Ureter (tissue), 1 donor: ENCODE measurements at places on chromosomes 12 and 14. TPM values are rescaled to one million over a fixed set of nuclear protein-coding genes. Genes with fewer than 3 reads are reported as not detected.

- DNase-seq, result no peak
These were observed 25.4 kb upstream of the TCL1A start for GRCh38 chr14:95739356-95739755.

DNA sequence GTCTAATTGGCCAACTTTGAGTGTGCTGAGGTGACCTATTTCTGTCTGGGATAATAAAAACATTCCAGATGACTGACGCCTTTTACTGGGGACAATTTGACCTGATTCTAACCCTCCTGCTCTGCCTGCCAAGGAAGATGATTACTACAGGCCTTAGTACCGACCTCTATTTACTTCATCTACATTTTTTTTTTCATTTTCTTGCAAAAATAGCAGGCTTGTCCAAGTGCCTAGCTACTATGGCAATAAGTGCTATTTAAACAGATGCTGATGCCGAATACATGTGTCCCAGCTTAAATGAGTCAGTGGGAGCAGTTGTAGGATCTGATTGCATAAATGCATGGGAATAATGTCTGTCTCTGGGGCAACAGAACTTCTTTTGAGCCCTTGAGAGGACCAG is 254.3 kb downstream of the RGS6 start:
- DNase-seq, result no peak

DNA sequence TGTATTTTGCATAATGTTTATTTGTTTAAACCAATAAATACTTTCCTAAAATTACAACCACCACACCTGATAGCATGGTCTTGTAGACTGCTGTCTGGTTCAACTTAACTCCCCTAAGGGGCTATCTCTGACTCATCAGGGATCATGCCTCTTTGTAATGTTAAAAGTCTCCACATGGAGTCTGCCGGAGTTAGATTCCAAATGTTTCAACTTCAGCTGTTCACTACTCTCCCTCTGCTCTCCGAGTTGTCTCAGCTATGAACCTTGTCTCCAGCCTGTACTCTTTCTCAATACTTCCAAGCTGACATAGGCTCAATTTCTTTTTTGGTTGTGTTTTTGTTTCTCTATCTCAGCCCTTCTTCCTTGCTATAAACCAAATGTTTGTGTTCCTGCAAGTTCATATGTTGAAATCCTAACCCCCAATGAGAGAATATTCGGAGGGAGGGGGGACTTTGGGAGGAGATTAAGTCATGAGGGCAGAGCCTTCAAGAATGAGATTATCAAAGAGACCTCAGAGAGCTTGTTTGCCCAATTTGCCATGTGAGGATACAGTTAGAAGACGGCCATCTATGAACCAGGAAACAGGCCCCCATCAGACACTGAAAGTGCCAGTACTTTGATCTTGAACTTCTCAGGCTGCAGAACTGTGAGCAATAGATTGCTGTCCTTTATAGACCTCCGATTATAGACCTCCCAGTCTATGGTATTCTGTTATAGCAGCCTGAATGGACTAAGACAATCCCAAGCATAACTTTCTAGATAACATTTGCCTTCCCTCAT is 858.2 kb downstream of the VRK1 start:
- DNase-seq, result no peak

DNA sequence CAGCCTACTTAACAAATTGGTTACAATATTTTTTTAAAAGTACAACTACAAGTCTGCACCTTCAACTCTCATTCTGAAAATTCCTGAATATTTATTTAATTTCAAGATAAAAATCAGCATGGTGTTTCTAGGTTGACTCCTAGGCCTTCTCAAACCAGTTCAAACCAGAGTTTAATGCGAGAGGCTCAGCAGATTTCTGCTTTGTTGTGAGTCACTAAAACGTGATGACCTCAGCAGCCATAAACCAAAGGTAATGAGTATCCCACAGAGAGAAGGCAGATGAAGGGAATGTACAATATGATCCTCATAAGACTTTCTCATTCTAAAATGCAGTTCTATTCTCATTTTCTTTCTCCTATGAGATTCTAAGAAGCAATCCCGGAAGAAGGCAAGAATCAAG is 1.5 kb downstream of the PRDM4 start:
- no peak for DNase-seq

GRCh38 chr14:79639613-79640012 is 571.7 kb downstream of the DIO2 start:
- DNase-seq, result no peak

GRCh38 chr12:45130881-45131281 is 80.0 kb upstream of the DBX2 start:
- DNase-seq, result no peak

DNA sequence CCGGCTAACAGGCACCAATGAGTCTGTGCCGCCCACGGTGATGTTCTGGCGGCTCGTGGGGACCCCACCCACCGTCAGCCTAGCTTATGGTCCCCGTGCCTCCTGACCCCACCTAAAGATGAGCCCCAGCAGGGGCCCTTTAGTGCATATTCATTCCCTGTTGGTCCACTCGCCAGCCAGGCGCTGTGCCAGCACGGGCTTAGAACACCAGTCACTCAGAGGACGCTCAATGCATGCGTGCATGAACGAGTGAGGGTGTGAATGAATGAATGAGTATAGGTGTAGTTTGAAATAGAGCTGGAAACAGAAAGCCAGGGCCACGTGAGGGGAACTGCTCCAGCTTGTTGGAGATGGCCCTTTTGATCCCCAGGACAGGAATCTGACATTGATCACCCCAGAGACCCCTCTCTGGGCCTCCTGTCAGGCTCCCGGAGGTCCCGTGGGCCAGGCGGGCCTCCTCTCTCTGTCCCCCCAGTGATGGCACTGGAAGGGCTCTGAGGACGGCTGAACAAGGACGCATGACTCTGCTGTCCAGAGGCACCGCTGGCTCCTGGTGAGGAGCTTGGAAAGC is 193.9 kb upstream of the C14orf180 start:
- no peak for DNase-seq

- no peak for DNase-seq
These were observed 273.6 kb downstream of the AKAP6 start for GRCh38 chr14:32602699-32603098.

GRCh38 chr14:61153431-61153830 is 127.7 kb downstream of the TMEM30B start:
- no peak for DNase-seq

DNA sequence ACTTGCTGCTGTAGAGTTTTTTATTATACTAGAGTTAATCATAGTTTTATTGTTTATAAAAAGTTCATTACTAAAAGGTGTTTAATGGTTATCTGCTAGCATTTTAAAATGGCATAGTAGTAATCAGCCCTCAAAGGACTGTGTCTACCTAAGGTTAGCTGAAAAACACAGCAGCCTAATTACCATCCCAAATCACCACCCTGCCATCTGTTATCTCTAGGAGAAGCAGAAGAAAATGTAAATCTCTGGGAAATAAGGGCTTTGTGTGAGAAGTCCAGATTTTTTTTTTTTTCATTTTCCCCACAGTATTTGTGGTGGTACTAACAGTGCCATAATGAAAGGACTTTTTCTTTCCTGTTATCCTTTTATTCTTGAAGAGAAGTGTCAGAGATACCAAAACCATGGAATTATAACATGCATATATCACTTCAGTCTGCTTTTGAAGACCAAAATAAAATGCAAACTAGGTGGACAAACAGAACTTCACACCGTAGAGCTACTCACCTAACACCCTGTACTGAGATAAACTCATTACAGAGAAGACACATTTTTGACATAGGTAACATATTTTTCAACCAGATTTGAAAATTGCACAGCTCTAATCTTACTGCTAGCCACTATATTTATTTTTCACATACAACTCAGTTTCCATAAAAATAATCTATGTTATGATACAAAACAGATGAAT is 876.2 kb downstream of the C12orf50 start:
- DNase-seq, result no peak

DNA sequence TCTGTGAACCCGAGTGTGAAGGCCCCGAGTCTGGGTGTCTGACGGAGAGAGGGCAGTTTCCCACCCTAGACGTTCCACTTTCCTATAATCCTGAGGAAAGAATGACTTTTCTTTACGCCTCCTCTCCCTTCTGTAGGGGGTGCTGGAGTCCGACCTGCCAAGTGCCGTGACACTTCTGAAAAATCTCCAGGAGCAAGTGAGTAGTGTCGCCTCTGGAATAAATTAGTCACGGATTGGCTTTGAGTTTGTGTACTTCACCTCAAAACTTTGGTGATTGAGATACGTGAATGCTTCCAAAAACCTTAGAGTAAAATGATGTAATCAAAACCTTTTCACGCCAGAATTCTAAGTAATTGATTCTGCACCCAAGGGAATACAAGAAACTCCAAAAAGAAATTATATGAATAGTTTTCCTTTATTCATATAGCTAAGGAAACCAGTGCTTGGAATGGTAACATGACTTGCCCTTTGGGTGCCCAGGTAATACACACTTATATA is 452 bp downstream of the NGDN start:
- DNase-seq, result no peak

DNA sequence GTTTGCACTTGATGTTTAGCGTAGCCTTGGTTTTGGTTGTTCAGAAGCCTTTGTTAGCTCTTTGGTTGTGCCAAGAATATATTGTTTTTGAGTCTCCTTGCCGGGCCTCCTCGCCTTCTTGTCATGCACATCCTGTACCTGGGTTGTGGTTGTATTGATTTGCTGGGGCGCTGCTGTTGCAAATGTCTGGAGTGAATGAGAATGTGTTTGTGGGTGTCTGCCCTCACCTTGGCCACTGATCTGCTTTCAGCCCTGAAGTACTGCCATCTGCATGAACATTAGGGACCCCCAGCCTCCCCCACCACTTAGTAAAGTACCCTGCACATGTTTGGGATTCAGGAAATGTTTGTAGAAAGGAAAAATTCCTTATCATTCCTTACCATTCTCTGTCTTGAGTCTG is 16.5 kb downstream of the PRKCH start:
- DNase-seq, result no peak

DNA sequence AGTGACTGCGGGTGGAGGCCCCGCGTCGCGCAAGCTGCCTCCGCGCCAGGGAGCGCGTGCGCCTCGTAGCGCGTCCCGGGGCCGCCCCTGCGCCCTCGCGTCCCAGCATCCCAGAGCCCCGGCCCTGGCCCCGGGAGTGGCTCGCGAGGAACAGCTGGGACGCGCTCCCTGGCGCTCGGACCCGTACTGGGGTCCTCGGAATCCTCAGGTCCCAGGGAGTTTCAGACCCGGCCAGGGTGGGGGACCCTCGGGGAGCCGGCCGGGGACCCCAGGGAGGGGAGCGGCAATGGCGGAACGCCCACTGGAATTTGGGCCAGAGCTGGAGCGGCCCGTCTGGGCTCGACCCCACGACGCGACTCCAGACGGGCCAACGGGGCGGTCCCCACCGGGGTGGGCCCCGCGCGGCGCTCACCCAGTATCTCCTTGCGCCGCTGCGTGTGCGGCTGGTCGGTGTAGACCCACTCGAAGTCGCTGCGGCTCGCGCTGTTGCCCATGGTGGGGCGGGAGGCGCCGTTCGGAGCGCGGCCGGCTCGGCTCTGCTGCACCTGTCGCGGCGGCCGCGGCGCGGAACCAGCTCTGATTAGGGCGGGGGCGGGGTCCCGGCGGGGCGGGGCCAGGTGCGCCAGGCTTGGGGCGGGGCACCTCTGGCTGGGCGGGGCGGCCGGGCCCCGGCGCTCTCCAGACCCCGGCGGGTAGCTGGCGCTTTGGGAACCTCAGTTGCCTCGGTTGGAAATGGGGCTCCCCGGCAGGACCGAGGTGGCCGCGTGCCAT is at the start of gene DEGS2:
TSS of gene DEGS2 (minus strand) at position 552 of the 771 bp plus-strand sequence. CDS start at position 494, 58 bp downstream.
- no peak for DNase-seq

DNA sequence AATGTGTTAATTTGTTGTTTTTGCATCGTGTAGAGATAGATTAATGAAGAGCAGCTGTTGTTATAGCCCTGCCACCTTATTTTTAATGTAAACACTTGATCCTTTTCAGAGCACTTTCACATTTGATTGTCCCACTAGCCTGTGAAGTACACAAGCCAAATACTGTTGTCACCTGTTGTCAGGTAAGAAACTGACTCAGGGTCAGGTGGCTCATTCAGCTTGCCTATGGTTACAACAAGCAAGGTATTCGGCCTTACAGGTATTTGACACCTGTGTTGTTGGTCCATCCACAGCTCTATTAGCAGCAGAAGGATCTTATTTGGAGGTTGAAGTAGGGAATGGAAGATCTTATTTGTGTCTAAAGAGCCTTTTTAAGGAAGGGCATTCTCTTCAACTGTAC is 108.9 kb downstream of the GPR135 start:
- no peak for DNase-seq

DNA sequence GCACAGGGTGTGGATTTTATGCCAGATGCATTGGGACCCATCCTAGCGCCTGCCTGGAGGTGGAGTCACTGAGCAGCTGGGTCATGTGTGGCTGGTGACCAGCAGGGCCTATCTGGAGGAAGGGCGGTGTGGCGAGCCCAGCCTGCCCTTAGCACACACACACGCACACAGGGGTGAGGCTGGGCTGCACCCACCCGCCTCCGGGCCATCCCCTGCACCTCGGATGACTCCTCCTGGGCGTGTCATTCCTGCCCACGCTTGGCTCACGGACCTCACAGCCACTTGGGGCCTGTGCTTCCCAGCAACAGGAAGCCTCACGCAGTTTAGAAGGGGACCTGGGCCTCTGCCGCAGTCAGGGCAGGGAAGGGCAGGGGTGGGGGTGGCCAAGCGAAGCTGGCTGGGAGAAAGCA is 36.2 kb upstream of the FZD10 start:
- DNase-seq, result no peak

DNA sequence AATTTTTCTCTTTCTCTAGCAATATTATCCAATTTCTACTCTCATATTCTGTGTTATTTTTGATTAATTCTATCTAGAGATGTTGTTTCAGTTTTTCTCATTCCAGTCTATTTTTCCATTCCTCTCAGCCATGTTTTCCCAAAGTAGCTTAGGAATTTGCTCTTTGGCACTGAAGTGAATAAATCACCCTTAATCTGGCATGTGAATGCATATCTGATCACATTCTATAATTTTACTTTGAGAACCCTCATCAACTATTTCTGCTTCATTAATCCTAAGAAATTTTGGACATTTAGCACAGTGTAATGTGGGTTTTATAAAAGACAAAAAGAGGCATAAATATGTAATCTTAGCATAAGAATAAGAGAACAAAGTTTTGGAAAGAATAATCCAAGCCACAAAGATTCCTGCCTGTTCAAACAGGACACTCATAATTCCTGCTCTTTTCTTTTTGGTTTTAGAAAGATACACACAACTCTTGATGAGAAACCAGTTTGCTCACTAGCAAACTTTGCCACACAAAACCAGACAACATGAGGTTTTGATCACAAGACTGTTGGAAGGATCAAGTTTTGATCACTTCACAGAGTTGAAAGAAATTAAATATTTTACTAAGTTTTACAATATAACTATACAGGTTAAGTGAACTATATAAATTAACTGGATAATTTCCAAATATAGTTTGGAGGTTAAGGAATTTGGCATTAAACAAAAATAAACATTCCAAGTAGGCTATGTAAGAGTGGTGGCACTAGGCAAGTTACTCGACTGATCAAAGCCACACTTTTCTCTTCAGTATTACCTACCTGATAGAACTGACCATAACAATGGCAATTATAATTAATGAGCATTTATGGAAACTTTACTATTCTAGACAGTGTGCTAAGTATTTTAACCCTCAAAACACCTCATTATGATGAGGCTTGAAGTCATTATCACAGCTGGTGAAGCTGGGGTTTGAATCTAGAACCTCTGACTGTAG is 226.6 kb upstream of the TMTC1 start:
- DNase-seq, result no peak

The FKBP3 gene
- total RNA-seq, result 46.7 TPM

The LALBA gene
- total RNA-seq, result not detected

The SCN8A gene
- 2.2 TPM for total RNA-seq

The TMEM63C gene
- 0.55 TPM for total RNA-seq

The ADSS1 gene
- 11.0 TPM for total RNA-seq

The KNTC1 gene
- total RNA-seq, result 21.6 TPM

The TRPV4 gene
- 3.6 TPM for total RNA-seq
